ENCODE measurements at places on chromosomes 11 and 22.

- no peak for DNase-seq
Measured at GRCh38 chr22:49788504-49788903, 39.2 kb downstream of the BRD1 start.

DNA sequence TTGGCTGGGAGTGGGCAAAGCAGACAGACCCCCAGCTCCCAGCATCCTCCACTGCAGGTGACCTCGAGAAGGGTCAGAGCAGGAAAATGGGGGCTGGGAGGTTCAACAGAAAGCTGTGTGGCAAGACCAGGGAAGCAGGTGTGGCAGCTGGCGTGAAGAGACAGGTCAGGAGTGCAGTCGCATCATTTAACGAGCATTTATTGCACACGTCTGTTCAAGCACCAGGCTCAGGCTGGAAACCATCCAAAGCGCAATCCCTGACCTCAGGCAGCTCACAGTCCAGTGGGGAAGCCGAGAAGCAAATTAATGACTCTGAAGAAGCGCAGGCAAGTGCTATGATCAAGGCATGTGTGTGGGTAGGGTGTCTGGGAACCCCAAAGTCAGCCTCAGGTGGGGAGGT lies 7.4 kb downstream of the SLC25A45 start:
- DNase-seq, result no peak

DNA sequence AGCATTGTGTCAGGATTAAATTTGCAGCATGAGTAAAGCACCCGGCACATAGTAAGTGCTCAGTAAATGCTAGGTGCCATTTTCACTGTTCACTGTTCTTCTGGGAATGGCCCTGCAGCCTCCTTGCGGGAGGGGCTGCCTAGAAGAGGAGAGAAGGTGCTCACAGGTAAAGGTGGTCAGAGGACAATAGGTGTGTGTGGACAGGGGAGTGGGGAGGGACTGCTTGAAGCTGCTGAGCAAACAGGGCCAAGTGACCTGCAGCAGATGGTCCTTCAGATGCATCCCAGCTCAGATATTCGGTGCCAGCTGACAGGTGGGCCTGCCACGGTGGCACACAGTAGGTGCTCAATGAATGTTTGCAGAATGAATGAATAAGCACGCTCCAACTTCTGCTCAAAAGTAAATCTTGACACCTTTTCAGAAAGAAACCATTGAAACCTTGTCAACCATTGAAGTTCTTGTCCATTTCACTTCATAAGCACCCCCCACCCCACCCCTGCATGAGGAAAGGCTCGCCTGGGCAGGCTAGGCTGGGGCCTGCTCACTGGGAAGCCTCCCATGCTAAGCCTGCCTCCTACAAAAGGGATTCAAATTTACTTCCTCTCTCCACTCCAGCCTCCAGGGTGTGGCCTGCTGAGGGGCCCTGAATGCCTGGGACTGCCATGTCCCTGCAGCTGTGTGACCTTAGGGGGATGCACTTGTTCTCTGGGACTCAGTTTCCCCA lies 1.6 kb downstream of the KIAA0930 start:
- no peak for DNase-seq

GRCh38 chr11:74138572-74138971 lies 32.2 kb downstream of the C2CD3 start:
- DNase-seq, result no peak

DNA sequence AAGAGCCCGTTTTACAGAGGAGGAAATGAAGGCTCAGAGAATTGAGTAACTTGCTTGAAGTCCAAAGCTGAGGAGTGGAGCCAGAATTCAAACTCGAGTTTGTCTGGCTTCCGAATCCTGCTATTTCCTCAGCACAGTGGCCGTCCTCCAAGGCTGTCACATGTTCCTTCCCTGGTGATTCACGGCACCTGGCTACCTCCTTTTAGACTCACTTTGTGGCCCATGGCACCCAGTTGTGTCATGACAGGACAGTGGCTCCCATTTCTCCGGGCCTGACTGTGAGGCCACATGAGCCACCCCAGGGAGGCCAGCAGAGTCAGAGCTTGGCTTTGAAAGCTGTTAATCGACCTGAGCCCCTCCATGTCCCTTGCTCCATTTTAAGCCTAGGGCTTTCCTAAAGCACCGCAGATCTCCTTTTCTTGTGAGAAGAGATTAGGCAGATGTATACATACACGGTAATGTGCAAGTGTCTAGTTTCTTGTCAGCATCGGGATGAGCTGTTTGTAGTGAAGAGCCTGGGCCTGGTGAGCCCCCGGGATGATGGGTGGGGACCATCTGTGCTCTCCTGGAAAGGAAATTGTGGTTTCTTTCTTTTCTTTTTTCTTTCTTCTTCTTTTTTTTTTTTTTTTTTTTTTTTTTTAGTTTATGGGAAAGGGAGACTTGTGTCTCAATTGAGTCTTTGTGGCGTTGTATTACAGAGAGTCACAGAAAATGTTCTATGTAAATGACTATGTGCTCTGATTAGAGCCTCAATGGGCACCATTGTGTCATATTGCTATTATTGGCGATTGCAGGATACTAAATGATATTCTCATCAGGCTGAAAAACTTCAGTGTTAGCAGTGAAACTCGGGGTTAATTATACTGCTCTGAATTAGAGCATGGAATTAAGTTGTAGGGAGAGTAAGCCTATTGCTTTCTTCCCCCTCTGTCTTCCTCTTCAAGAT lies 54.8 kb downstream of the PTPRJ start:
- no peak for DNase-seq
